Stimulated activated CD8-positive, alpha-beta memory T cell treated with anti-CD3 and anti-CD28 coated beads, Interleukin-7, amount 100 ng/mL, for 1 hour (primary cell): ENCODE measurements at places on chromosomes 3 and 15.

DNA sequence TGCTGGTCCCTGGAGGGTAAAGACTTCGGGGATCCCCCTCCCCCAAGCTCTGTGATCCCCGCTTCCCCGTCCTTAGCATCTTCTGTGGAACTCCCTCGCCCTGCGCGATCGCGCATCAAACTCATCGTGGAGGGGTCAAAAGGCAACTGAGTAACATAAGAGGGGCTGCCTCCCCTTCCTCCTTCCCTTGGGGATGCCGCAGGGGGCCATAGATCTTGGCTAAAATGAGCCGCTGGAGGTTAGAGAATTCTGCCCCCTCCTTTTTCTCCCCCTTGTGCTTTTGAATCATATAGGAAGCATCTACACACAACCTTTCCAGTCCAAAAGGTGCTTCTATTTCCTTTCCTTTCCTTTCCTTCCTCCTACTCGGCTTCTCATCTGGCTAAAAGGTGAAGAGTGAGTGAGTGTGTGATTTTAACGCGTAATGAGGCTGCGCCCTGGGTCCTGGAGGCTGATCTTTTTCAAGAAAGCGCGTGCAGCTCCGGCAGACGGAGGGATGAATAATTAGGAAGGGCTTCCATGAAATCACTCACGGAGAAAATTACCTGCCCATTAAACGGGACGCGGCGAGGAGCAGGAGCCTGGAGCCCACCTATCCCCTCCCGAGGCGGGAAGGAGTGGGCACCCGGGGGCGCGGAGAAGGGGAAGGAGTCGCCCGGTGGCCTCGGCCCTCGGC, 831 bp upstream of the ROBO2 start:
- DNase-seq = no peak

GRCh38 chr3:123406598-123406997, 42.3 kb downstream of the ADCY5 start:
- DNase-seq = no peak

GRCh38 chr3:163672954-163673353, 1405.3 kb downstream of the SI start:
- DNase-seq = no peak

- no peak for DNase-seq
Observed at GRCh38 chr15:96701443-96701842, 370.9 kb downstream of the NR2F2 start.

DNA sequence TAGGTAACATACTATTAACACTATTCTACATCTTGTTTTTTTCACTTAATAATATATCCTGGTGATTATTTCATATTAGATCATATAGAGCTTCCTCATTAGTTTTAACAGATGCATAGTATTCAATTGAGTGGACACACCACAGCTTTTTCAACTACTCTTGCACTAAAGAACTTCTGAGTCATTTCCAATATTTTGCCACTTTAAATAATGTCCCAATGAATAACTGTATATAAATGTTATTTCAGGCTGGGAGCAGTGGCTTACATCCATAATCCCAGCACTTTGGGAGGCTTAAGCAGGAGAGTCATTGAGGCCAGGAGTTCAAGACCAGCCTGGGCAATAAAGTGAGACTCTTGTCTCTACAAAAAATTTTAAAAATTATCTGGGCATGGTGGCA, 26.9 kb downstream of the MAP1A start:
- DNase-seq = no peak

DNA sequence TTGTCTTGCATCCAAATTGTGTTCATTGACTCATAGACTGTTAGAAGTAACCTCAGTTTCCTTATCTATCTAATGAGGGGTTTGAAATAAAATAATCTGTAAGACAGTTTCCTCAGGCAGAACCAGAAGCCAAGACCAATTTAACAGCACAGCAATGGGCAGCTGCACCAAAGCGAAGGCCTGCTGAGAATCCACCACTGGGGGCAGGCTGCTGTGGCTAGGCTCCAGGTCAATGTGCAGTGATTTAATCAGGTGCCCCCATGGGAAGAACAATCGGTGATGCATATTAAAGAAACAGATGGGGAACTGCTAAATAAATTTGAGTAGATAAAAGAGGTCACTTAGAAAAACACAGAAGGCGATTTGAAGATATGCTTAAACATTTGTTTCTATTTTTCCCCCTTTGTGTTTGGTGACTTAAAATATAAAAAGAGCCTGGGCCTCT, 28.0 kb upstream of the TMOD3 start:
- no peak for DNase-seq

DNA sequence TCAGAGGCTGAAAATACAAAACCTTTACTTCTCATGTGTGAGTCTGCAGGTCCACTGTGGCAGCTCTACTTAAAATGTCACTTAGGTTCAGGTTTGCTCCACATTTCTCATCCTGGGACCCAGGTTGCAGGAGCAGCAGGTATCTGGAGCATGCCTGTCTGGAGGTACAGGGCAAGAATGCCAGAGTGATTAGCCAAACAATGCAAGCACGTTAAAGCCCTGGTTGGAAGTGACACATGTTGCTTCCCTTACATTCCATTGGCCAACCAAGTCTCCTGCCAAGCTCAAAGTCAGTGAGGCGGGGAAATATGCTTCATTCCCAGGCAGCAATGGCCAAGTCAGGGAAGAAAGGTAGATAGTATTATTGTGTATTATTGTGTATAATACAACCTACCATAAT, 76.8 kb upstream of the ARL6 start:
- DNase-seq = no peak
